ENCODE measurements at places on chromosomes 3 and 15.

DNA sequence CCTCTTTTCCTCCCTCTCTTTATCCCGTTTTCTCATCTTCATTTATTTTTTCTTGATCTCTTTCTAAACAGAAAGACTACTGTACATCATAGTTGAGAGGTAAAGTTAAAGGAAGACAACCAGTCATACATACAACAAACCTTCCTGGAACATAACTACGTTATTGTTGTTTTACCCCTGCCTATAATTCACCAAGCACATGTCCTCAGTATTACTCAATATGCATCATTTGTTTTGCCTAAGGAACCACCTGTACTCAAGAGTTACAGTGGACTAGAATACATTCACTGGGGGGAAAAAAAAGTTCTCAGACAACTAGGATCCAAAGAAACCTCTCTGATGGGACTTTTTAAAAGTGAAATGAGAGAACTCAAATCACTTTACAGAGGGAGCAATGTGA, 344.7 kb upstream of the RBMS3 start:
- DNase-seq = no peak

DNA sequence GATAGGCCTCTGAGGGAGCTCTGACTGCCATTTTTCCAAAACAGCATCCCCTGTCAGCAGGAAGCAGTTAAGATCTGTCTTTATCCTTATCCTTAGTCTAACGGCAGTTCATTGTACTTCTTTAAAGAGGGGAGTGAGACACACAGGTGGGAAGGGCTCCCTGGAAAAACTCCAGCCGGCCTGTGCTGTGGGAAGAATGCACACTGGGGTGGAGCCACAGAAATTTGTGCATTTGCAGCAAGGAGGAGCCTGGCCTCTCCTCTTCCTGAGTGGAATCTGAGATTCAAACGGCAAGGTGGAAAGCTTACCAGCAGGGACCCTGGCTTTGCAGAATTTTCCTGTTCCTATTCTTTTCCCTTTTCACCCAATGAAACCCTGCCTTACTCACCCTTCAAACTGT, 1209.4 kb downstream of the ROBO2 start:
- DNase-seq = no peak

GRCh38 chr3:115139072-115139471, 8.0 kb downstream of the ZBTB20 start:
- DNase-seq = no peak

DNA sequence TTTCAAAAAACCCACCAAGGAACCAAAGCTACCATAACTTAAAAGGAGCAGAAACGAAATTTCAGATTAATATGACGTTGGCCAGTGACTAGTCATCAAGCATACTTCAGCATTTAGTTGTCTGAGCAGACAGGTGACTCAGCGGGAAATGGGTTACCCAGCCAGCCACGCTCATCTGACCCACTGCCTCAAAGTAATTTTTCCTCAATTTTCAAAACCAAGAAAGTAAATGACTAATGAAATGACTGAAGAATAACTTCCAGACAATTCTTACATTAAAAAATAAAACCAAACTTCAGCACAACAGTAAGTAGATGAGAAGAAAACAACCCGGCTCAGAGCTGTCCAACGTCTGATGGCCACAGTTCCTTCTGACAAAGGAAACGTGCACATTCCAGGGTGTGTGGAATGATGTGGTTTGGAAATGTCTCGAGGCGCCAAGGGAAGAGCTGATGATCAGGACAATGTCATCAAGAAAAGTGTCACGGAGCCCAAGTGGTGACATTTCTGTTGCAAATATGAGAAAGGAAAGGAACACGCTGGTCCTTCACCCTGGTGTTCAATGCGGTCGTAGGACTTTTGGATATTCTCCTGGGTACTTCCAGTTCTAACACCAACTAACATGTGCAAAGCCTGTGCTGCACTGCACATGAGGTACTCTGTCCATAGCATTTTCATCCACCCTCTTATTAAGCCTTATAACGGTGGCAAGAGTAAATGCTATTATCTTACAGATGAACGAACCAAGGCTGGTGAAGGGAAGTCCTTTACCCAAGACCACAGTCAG, 79.1 kb downstream of the FOXP1 start:
- DNase-seq = no peak

DNA sequence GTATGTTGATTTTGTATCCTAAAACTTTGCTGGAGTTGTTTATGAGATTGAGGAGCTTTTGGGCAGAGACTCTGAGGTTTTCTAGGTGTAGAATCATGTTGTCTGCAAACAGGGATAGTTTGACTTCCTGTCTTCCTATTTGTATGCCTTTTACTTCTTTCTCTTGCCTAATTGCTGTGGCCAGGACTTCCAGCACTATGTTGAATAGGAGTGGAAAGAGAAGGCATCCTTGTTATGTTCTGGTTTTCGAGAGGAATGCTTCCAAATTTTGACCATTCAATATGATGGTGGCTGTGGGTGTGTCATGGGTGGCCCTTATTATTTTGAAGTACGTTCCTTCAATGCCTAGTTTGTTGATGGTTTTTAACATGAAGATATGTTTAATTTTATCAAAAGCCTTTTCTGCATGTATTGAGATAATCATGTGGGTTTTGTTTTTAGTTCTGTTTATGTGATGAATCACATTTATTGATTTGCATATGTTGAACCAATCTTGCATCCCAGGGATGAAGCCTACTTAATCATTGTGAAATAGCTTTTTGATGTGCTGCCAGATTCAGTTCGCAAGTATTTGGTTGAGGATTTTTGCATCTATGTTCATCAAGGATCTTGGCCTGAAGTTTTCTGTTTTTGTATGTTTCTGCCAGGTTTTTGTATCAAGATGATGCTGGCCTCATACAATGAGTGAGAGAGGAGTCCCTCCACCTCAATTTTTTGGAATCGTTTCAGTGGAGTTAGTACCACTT, 188.1 kb downstream of the MINAR1 start:
- no peak for DNase-seq

DNA sequence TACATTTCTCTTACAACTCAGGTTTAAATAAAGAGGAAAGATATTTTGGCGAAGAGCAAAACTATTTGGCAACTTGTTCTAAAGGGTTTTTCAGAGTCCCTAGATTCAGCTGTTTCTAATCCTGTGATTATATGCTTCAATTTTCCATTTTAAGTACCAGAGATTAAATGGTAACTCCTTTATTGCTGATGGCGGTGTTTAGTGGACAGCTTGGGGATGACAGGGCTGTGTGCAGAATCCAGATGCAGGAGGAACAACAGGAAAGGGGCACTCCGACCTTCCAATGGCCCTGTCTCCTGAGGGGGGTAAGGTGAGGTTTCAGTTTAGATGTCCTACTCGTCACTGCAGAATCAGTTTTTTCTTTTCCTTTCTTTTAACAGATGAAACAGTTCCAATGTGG, 405.0 kb downstream of the PDCD6IP start:
- no peak for DNase-seq

DNA sequence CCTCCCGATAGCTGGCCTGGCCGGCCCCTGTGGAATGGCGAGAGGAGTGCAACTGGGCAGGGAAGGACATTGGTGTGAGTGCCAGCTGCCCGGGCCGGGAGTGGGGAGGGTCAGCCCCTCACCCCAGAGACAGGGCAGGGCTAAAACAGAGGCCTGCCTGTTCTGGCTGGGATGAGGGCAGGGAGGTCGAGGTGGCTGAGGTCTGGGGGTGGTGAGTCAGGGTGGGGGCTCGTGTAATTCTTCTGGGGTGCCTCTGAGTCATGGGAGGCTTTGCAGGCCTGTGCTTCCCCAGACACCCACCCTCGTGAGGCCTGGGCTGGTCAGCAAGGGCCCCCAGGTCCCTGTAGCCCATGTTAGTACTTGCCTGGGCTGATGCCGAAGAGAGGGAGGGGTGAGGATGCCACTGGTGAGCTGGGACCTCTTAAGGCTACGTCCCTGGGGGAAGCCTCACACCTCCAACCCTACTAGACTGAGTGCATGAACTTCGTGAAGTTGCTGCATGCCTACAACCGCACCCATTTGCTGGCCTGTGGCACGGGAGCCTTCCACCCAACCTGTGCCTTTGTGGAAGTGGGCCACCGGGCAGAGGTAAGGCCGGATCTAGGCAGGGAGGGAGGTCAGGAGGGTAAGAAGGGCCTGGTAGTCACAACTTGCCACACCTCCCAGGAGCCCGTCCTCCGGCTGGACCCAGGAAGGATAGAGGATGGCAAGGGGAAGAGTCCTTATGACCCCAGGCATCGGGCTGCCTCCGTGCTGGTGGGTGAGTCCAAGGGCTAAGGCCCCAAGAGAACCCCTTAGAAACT, 1.7 kb downstream of the SEMA3B start:
- DNase-seq = no peak

DNA sequence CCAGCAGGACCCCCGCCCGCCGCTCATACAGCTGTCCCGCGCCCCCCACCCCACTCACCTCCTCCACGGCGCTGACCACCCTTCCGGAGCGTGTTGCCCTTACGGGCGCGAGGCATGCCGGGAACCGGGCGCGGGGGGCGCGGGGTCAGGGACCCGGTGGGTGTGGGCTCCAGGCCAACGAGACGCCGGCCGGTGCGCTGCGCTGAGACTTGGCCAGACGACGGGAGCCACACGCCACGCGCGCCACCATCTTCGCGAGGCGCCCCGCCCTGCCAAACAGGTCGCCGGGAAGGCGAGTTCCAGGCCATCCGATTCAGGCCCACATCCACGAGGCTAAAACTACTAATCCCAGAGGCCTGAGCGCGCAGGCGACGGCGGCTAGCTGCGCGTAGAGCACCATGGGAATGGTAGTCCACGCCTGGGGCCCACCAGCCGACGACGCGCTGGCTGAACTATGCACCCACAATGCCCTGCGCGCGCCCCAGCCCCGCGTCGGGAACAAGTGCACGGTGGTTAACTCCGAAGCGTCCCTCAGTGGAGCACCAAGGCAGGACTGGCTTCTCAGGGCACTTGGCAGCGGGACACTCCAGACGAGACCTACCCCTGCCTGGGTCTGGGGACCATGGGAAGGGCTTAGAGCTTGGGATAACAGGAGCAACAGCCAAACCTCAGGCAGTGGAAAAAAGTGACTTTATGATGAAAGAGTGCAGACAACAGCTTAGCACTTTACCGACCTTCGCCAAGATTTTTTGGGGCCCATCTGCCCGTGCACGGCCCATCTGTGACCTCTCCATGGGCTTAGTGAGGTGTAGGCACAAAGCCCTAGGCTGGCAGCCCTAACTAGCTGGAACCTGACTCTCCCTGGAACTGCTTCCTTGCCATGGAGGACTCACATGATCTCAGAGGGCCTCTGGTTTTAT, at the start of gene IFRD2:
TSS of gene IFRD2 (minus strand) at position 271 of the 920 bp plus-strand sequence. CDS start at position 116, 155 bp downstream.
- DNase-seq = peak; percentile 87

- DNase-seq = no peak
These were observed 4.3 kb upstream of the AP4E1 start for GRCh38 chr15:50904211-50904610.

GRCh38 chr15:99341786-99342185, 90.5 kb downstream of the LRRC28 start:
- DNase-seq = no peak

GRCh38 chr15:67146234-67146633, 80.8 kb downstream of the SMAD3 start:
- DNase-seq = no peak

DNA sequence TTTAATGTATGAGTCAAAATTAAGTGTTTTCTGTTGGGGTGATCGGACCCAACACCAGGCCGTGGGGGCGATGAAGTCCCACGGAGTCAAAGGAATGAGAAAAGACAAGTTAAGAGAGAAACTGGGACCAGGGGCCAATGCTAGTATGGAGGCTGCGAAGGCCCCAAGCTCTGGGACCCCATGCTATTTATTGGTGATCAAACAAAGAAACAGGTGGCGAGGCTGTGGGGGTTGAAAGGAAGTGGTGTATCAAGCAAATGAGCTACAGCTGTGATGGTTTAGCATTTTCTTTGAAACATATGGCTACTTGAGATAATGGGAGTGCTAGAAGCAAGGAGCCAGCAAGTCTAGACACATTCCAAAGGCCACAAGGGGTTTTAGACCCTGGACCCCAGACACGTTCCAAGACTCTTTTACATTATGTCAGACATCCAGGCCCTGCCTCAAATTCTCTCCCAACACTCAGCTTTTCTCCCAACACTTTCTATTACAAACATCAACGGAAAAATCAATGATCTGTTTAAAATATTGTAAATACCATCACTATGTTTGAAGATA, 56.0 kb upstream of the SNRPN start:
- no peak for DNase-seq

GRCh38 chr3:129327510-129327909, 48.8 kb downstream of the HMCES start:
- no peak for DNase-seq

- no peak for DNase-seq
These were observed 59.3 kb downstream of the ADCY5 start for GRCh38 chr3:123389628-123389918.

- DNase-seq = no peak
These were observed 2.1 kb downstream of the SLCO2A1 start for GRCh38 chr3:134027631-134028030.

DNA sequence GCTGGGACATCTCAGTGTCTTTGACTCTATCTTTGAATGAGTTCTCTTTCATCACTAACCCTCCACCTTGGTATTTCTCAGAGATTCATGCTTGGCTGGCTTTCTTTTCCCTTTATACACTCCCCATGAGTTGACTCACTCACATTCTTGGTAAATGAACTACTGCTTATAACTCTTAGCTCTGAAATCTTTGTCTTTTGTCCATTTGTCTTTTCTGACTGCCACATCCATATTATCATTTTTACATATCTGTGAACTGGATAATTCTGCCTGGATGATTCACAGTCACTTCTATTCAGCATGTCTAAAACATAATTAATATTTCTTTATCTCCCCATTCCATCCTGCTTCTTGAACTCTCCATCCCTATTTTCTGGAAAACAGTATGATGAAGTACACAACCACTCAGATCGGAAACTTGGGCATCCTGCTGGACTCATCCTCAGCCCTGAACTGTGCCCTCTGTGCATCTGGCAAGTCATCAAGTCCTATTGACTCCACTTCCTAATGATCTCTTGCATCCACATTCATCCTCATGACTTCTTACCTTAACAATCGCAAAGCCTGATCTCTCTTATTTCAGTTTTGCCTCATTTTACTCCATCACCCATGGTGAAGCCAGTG, 66.9 kb downstream of the KCNAB1 start:
- DNase-seq = no peak

DNA sequence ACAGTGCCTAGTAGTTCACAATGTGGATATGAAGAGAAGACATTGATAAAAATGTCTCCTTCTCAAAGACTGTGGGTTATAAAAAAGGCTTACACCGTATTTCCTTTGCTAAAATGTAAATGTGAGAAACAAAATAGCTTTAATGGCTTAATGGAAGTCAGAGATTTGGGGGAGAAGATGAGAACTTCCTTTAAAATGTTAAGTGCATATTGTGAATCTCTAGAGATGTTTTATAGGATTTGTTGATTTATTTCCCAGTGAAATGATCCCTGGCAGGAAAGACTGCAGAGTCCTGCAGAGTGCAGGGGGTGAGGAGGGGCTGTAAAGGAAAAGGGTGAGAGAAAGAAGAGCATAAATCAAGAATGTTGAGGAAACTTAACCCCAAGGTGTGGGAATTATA, 305.1 kb downstream of the GAP43 start:
- DNase-seq = no peak

- DNase-seq = no peak
These were observed 33.9 kb downstream of the GRAMD2A start for GRCh38 chr15:72163719-72164118.

DNA sequence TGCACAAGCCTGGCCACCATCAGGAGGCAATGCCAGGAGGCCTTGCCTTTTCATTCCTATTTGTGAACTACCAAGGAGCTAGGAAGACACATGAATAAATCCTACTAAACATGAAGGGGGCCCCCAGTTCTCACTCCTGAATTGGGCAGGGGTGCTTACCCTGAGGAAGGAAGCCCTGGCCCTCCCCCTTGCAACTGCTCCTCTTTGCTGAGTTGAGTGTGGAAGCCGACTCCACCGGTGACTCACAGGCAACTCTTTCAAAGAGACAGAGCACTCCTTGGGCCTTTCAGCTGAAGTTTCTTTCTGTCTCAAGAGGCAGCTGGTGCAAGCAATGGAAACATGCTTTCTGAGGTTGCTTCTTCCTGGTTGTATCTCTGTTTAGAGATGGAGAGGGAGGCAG, 1.7 kb downstream of the GABRG3 start:
- DNase-seq = peak; percentile 43
